ENCODE measurements at places on chromosomes 3 and 15.

DNA sequence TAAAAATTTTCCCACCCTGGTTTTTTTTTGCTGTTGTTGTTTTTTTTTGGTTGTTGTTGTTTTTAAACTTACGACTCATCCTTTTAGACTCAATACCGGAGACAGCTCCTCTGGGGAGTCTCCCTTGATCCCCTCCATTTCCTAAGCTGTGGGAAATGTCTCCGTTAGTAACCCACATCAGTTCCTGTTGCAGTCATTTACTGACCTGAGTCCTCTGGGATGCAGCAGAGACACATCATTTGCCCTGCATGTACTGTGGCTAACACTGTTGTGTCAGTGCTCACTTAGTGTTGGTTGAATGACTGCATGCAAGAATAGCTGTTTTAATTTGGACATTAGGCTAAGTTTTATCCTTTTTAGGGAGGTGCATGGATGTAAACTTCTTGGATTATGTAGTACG lies 83.8 kb downstream of the MBNL1 start:
- no peak for DNase-seq

DNA sequence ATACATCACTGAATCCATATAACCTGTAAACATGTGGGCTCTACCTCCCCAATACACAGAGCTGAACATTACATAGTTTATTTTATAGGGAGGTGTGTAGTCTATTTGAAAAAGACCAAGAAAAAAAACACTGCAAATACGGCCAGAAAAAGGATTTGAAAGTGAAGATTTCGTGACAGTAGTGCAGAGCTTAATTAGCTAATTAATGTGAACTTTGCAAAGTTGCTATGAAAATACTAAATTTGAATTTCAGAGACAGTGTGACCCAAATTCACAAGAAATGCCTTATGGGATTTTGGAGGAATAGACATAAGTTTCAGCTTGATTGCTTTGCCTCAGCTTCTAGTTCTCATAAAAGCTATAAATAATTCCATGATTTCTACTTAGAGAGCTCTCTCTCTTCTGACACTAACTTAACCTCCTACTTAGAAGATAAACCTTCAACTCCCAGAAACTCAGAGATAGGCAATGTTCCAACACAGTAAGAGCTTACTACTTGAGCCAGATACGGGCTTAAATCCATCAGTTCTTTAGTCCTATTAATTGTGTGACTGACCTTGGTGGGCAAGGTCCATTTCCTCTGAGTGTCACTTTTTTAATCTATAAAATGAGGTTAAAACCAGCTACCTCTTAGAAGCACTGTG lies 87.3 kb upstream of the THBS1 start:
- no peak for DNase-seq

GRCh38 chr3:39361252-39361927 lies 21.8 kb upstream of the SLC25A38 start:
- no peak for DNase-seq

DNA sequence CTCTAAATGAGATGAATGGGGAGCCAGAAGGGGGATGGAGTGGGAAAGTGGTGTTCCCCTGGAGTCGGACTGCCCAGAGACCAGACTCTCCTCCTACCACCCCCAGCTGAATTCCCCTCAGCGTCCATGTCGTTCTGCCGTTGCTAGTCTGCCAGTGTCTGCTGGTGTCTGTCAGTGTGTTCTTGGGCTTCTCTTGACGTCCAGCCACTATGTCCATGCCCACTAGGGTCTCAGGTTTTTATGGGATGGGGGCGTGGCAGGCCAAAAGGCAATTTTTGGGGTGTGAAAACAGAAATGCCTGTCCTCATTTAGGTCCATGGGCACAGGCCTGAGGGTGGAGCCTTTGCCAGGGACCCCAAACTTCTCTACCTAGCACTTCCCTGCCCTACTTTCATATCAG lies 589.6 kb downstream of the IGSF11 start:
- DNase-seq: no peak

DNA sequence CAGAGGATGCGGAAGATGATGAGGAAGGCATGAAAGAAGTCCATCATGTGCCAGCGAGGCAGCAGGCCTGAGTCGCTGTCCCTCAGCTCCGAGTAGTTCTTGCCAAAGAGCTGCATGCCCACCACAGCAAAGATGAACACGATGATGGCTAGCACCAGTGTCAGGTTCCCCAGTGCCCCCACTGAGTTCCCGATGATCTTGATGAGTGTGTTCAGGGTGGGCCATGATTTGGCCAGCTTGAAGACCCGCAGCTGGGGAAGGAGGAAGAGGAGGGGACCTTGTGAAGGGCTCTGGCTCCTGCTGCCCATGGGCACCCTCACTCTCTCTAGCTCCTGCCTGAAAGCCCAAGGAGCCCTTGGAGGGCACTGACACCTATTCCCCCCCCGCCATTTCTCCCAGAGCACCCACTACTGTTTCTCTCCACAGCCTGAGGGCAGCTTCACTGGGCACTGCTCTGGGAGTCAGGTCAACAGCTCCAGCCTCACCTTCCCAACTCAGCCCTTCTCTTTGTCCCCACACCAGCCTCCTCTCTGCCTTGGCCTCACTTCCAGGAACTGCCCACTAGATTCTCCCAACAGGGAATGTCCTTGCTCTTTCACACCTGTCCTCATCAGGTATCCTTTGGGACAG lies 63.6 kb downstream of the SCN5A start:
- DNase-seq: no peak

DNA sequence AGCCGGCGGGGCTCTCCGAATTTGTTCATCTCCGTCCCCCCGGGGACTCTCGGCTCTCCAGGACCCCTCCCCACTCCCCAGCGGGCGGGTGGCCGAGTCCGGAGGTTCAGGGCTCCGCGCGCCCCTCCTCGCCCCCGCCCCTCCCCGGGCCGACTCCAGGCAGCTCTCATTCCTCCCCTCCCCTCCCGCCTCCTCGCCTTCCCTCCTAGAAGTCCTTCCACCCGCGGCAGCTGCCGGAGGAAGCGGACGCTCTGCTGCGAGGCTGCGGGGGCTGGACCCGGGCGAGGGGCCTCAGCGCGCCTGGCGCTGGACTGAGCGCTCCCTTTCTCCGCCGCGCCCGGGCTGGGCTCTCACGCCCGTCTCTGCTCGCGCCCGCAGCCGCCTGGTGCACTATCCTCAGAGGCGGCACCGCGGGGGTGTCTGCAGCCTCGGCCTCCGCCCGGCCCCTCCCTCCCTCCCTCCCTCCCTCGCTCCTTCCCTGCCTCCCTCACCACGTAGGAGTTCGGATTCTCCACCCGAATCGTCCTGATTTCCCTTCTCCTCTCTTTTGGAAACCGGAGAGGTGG lies at the start of gene ROBO2:
Gene ROBO2 (plus strand): TSS at position 494 of the 566 bp plus-strand sequence. CDS start 687 bp downstream, outside the sequence.
- peak; percentile 72 for DNase-seq

- no peak for DNase-seq
These were observed 72.0 kb upstream of the TTBK2 start for GRCh38 chr15:42992626-42993025.

GRCh38 chr15:68315495-68316031 lies 38.0 kb downstream of the FEM1B start:
- no peak for DNase-seq

DNA sequence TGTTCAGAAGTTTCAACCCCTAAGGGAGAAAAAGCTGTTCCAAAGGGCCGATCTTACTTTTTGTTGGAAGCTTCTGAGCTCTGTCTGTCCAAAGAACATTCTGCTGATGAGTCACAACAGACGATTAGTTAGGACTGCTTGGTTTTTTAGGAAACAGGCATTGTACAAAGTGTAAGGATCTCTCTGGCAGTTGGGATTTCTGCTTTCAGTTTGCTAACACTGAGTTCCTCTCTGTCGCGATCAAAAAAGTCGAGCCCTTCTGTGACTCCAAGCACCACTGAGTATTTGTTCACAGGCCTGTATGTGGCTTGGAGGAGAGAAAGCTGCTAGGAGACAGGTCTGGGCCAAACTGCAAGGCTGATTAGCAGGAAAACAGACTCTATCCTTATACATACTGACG lies 91.8 kb upstream of the PFN2 start:
- DNase-seq: no peak

Data from right renal cortex interstitium (tissue), 3 donors.